ENCODE measurements at places on chromosomes 4 and X.
A peak's percentile ranks its signal among the peaks of the same experiment; 100 is the strongest.

- H3K27me3 ChIP-seq: no peaks in the 10 kb centered on the region
- H3K4me3 ChIP-seq: no peak overlapping the region
- H3K36me3 ChIP-seq: no peaks in the 10 kb centered on the region
Measured at GRCh38 chrX:69173906-69174305, 8.7 kb upstream of the PJA1 start.

DNA sequence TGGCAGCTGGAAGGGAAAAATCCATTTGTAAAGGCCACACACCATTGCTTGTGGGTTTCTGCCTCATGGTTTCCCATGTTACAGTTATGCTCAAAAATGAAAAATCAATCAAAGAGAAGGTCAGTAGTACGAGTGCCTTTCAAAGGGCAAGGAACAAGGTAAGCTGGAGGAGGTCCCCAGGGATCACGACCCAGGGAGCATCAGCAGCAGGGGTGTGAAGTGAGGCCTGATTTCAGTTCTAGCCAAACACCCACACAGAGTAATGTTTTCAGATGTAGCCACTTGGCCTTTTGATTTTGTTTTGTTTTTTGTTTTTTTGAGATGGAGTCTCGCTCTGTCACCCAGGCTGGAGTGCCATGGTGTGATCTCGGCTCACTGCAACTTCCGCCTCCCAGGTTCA is 69.4 kb upstream of the AFAP1 start:
- H3K4me3 ChIP-seq: no peak overlapping the region
- H3K27ac ChIP-seq: no peak overlapping the region
- DNase-seq: no peak

GRCh38 chr4:126113058-126113457 is 798.3 kb downstream of the FAT4 start:
- H3K27me3 ChIP-seq: no peaks in the 10 kb centered on the region
- no peak for DNase-seq
- no peaks in the 10 kb centered on the region for H3K4me1 ChIP-seq

- no peaks in the 10 kb centered on the region for H3K27me3 ChIP-seq
- DNase-seq: no peak
- peaks cover 73% of the 10 kb centered on the region for H3K36me3 ChIP-seq
- H3K4me1 ChIP-seq: peaks cover 10% of the 10 kb centered on the region
- no peak overlapping the region for H3K27ac ChIP-seq
Measured at GRCh38 chr4:80029364-80029763, 43.7 kb downstream of the ANTXR2 start.

DNA sequence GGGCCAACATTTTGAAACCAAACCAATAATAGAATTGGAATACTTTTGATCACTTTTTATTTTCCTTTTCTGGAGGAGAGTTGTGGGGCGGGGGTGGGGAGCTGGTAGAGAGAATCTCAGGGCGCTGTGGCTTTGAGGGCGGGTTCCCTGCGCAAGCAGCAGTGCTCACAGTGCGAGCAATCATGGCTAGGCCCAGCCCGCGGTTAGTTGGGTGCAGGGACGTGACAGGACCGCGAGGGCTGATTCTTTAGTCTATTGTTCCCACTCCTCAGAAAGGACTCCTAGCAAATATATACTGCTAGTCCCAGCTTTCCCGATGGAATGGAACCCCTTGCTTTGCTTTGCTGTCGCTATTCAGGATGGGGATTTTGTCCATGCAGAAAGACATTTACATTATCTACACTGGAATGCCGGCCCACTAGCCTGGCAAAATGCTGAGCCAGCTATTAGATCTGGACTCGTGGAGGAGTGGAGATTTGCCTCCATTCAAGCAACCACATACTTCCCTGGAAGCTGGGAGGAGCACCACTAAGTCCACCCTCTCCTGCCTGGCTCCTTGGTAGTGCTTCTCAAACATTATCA is 23.9 kb upstream of the APLN start:
- no peak overlapping the region for H3K27ac ChIP-seq
- H3K36me3 ChIP-seq: no peaks in the 10 kb centered on the region
- no peak overlapping the region for H3K4me3 ChIP-seq
- DNase-seq: no peak
- no peaks in the 10 kb centered on the region for H3K27me3 ChIP-seq
- H3K4me1 ChIP-seq: no peaks in the 10 kb centered on the region

- DNase-seq: no peak
- no peaks in the 10 kb centered on the region for H3K36me3 ChIP-seq
- no peaks in the 10 kb centered on the region for H3K4me1 ChIP-seq
- no peak overlapping the region for H3K27ac ChIP-seq
- H3K27me3 ChIP-seq: no peaks in the 10 kb centered on the region
Measured at GRCh38 chrX:2507904-2508627, 7.3 kb upstream of the DHRSX start.

GRCh38 chrX:68762766-68763165 is 66.1 kb upstream of the EFNB1 start:
- H3K27me3 ChIP-seq: no peaks in the 10 kb centered on the region
- H3K4me1 ChIP-seq: no peaks in the 10 kb centered on the region
- H3K4me3 ChIP-seq: no peak overlapping the region
- H3K27ac ChIP-seq: no peak overlapping the region
- no peaks in the 10 kb centered on the region for H3K36me3 ChIP-seq

GRCh38 chrX:21840193-21840545 is 752 bp downstream of the MBTPS2 start:
- H3K36me3 ChIP-seq: no peaks in the 10 kb centered on the region
- DNase-seq: peak; percentile 7
- peaks cover 18% of the 10 kb centered on the region for H3K4me1 ChIP-seq
- H3K27ac ChIP-seq: peak overlapping the region; percentile 81
- H3K4me3 ChIP-seq: peak overlapping the region; percentile 60

DNA sequence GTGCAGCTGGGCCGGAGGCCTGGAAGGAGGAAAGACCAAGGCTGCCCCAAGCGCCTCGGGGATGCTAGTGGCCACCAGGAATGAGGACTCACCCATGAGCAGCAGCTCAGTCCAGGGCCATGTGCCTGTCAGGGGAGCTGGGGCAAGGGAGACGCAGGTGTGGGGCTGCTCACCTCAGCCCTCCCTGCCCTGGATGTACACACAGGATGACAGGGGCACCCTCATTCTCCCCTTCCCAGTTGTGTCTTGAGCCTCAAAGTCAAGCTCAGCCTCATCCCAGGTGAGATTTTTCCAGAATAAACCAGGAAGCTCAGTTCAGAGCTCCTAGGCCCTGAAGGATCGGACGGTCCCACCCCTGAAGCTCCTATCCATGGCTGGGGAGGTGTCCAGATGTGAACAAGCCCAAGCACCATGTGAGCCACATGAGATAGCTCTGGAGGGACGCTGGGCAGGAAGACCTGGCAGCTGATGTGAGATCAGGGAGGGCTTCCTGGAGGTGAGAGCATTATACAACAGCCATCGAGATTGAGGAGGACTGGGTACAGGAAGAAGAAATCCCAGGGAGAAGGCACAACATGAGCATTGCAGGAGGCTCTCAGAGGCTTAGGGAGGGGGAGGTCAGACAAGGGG is 23.0 kb downstream of the HTRA3 start:
- no peaks in the 10 kb centered on the region for H3K27me3 ChIP-seq
- H3K36me3 ChIP-seq: no peaks in the 10 kb centered on the region
- no peak overlapping the region for H3K4me3 ChIP-seq
- H3K4me1 ChIP-seq: no peaks in the 10 kb centered on the region

DNA sequence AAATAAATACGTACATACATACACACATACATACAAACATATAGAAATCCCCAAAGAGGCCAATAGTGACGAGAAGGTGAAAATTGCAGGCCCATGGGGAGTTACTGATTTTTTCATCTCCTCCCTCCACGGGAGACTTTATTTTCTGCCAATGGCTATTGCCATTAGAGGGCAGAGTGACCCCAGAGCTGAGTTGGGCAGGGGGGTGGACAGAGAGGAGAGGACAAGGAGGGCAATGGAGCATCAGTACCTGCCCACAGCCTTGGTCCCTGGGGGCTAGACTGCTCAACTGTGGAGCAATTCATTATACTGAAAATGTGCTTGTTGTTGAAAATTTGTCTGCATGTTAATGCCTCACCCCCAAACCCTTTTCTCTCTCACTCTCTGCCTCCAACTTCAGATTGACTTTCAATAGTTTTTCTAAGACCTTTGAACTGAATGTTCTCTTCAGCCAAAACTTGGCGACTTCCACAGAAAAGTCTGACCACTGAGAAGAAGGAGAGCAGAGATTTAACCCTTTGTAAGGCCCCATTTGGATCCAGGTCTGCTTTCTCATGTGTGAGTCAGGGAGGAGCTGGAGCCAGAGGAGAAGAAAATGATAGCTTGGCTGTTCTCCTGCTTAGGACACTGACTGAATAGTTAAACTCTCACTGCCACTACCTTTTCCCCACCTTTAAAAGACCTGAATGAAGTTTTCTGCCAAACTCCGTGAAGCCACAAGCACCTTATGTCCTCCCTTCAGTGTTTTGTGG is 180.7 kb downstream of the AR start:
- no peaks in the 10 kb centered on the region for H3K4me1 ChIP-seq
- H3K36me3 ChIP-seq: no peaks in the 10 kb centered on the region
- H3K27ac ChIP-seq: no peak overlapping the region
- no peak overlapping the region for H3K4me3 ChIP-seq

- no peak overlapping the region for H3K27ac ChIP-seq
- DNase-seq: no peak
- no peaks in the 10 kb centered on the region for H3K4me1 ChIP-seq
- H3K27me3 ChIP-seq: no peaks in the 10 kb centered on the region
Measured at GRCh38 chr4:52950226-52950625, 88.1 kb downstream of the RASL11B start.

DNA sequence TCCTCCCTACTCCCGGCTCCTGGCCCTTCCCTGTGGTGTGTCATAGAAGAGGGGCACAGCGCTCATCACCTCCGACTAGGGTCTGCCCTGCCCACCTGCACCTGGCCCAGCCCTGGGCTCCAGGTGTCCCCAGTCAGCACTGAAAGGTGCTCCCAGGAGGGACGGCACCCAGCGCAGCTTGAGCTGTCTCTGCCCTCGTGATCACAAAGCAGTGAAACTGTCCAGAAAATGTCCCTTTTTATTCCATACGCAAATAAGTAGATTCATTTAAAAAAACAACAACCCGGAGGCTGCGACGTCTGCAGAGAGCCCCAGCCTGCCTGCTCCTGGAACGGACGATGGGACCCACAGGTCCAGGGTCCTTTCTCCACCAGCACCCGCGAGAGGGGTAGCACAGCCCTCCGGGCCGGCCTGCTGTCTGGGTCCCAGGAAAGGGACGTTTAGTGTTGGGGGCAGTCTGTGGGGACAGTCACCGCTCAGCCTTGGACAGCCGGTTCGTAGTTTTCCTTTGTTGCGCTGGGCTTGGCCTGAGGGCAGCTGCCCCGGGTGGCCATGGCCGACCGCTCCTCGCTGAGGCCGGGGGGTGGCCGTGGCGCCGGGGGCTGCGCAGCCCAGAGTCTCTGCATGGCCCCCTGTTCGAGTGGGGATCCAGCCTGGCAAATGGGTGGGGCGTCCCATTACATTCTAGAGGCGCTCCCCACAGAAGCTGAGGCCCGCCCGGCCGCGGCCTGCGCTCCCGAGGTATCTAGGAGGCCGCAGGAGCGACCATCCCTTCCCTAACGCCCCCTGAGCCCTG is 4.6 kb downstream of the HMX1 start:
- no peaks in the 10 kb centered on the region for H3K4me1 ChIP-seq
- H3K27me3 ChIP-seq: no peaks in the 10 kb centered on the region
- DNase-seq: no peak
- no peak overlapping the region for H3K4me3 ChIP-seq
- H3K36me3 ChIP-seq: no peaks in the 10 kb centered on the region
- no peak overlapping the region for H3K27ac ChIP-seq

DNA sequence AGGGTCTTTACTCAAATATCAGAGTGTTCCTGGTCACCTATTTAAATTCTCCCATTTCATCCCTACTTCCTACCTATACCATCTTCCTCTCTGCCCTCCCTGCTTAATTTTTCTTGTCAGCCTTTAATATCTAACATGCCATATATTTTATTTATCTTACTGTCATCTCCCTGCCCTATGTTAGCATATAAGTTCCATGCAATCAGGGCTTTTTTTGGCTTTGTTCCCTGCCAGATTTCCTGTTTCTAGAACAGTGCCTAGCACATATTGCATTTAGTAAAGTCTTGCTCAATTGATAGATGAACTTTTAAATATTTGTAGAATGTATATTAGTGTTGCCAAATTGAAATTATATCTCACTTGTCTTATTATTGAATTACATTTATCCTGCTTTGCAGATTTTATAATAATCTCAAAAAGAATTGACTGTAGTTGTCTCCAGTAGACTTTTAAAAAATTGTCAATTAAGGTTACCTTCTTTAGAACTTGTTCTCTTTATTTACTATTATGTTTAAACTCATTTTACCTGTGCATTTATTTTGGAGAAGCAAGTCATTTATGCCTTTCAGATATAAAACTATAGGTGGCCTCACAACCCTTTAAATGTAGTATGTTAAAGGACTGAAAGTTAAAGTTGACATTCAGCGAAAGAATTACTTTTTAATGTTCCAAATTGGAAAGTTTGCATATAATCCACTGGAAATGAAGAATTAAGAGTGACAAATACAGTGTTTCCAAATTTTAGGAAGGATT is 108.2 kb upstream of the BMPR1B start:
- no peak overlapping the region for H3K4me3 ChIP-seq
- no peaks in the 10 kb centered on the region for H3K27me3 ChIP-seq
- no peak overlapping the region for H3K27ac ChIP-seq
- DNase-seq: no peak

DNA sequence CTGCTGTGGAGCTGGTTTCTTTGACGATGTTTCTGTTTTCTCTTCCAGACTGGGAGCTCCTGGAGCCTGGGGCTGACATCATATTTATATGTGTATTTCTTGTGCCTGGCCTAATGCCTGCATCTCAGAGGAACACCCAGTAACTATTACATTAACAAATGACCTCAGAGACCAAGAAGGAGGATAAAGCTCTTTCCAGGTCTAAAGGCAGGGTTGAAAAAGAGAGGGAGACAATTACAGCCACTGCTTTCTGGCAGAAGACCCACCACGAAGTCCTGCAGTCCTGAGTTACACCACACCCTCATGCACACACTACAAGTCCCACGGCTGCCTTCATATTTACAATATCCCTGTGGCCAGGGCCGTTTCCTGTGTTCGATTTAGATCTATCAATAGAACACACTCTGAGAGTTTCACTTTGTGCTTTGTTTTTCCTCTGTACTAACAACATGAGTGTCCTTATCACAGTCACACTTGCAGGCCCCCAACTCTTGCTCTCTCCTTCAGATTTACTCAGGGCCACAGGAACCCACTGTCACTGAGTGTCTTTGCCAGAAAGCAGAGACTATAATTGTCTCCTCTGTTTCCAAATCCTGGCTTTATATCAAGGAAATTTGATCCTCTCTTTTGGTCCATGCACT is 535.5 kb downstream of the MID1IP1 start:
- no peaks in the 10 kb centered on the region for H3K4me1 ChIP-seq
- H3K27ac ChIP-seq: no peak overlapping the region
- no peak for DNase-seq
- no peaks in the 10 kb centered on the region for H3K36me3 ChIP-seq
- H3K4me3 ChIP-seq: no peak overlapping the region

DNA sequence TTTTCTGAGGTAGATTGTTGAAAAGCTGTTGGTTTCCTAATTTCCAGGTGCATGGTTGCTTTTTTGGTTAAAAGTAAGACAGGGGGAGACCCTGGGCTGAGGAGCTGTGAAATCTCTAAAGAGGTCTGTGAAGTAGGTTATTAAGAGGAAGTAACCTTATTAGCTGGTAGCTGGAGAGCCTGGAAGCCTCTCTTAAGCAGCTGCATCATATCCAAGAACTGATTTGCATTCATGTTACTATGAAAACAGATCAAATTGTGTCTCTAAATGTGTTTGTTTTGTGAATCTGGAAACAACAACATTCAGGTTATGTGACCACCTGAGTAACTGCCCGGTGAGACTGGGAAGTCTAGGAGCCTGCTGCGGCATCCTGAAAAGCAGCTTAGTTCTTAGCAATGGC is 54.1 kb downstream of the ARHGAP10 start:
- no peaks in the 10 kb centered on the region for H3K4me1 ChIP-seq
- H3K27me3 ChIP-seq: peaks cover 5% of the 10 kb centered on the region
- H3K36me3 ChIP-seq: no peaks in the 10 kb centered on the region
- no peak overlapping the region for H3K27ac ChIP-seq
- no peak overlapping the region for H3K4me3 ChIP-seq
